ENCODE measurements at places on chromosomes 5 and 9.

DNA sequence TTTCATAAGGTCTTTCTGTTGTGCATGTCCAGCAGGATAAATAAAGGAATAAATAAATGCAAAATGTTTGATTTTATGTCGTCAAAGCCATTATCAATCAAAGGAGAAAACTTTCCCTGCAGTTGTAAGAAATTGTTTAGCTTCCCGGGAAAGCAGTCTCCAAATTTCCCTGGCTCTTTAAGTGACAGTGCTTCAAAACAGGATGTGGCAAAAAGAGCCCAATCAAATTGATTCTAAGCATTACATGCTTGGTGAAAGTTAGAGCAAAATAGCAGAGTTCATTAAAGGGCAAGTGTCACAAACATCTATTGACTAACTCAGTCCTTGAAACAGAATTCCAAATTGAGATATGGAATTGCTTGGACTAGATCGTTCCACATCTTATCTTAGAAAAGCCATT lies 704.1 kb downstream of the PRELID2 start:
- DNase-seq: no peak

- DNase-seq: no peak
Observed at GRCh38 chr9:109156708-109157107, 10.3 kb downstream of the FRRS1L start.

- no peak for DNase-seq
Observed at GRCh38 chr9:69143291-69143690, 30.8 kb upstream of the TJP2 start.

DNA sequence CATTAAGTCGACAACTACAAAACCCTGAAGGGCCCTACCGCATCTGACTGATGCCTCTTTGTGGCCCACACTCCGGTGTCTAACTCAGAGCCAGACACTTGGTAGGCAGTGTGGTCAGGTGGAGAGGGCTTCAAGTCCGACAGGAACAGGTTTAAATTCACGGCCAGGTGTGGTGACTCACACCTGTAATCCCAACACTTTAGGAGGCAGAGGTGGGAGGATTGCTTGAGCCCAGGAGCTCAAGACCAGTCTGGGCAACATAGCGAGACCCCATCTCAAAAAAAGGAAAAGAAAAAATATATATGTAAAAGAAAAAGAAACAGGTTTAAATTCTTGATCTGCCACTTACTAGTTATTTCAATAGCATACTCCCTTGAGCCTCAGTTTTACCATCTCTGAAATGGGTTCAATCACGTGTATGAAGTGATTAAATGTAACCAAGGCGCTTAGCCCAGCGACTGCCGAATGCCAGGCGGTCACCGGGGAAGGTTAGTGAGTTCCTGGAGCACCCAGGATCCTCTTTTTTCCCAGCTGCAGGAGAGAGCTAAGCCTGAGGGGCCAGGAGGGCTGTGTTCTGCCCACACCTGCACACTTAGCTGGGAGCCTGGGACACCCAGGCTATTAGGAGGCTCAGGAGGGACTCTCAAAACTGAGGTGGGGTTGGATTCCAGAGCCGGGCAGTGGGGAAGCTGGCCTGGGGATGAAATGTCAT lies 943 bp downstream of the CLTB start:
- no peak for DNase-seq

- DNase-seq: no peak
Observed at GRCh38 chr5:121384359-121384758, 467.3 kb upstream of the FTMT start.

- DNase-seq: no peak
Observed at GRCh38 chr9:137308057-137308619, 6.1 kb upstream of the NRARP start.

- DNase-seq: no peak
Observed at GRCh38 chr5:133377736-133378135, 234.6 kb downstream of the FSTL4 start.

- DNase-seq: no peak
Observed at GRCh38 chr5:7875151-7875550, 6.2 kb downstream of the MTRR start.

DNA sequence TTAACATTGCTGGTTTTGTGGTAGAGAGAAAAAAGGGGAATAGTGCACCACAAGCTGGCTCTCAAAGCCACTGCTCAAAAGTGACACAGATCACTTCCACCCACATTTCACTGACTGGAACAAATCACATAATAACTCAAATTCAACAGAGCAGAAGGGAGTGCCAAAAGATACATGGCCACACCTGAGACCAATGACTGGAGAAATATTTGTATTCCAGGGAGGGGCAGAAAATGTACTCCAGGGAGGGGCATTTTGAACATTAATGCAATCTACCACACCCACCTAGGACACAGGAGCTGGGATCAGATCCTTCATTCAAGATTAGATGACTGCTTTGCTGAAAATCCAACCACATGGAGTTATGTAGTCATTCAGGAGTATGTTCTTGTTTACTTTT lies 44.8 kb upstream of the ALDOB start:
- no peak for DNase-seq
